Common myeloid progenitor, CD34-positive (primary cell): ENCODE measurements at places on chromosomes 11 and 22.

- H3K36me3 ChIP-seq = no peaks in the 10 kb centered on the region
- H3K4me1 ChIP-seq = peaks cover 53% of the 10 kb centered on the region
- no peaks in the 10 kb centered on the region for H3K27me3 ChIP-seq
- no peak overlapping the region for H3K4me3 ChIP-seq
- H3K27ac ChIP-seq = no peak overlapping the region
- peak; percentile 66 for DNase-seq
Observed at GRCh38 chr11:122746050-122746478, 90.5 kb downstream of the UBASH3B start.

DNA sequence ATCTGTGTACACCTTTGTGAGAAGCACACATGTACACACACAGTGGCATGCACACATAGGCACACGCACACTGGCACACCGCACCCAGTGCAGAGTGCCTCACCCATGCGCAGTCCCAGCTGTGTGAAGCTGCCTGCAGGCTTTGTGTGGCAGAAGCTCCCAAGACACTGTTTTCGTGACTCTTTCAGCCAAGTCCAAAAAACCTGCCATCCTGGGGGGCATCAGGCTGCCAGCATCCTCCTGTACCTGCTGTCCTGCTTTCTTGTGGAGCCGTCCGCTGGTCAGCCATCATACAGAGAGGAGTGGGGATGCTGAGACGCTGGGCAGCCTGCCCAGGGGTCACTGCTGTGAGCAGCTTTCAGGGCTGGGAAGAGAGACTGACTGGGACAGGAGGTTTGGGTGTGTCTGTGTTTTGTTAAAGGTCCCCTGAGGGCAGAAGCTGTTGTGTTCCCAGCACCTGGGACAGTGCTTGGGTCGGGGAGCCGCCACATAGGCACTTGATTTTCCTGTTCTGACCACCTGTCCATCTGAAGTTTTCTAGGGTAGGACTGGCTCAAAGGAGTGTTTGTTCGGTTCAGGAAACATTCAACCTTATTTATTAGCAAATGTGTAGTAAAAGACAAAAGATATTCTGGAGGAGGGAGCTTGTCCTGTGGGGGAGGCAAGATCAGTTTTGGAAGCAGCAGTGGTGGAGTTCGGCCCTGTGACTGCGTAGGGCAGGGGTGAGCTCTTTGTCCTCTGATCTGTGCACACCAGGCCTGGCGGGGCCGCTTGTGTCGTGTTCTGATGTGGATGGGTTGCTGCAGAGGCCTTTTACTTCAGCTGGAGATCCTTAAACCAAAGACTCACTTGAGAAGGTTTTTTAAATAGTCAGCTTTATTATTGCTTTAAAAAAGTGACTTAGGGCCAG lies 29.7 kb downstream of the AP2A2 start:
- no peaks in the 10 kb centered on the region for H3K27me3 ChIP-seq
- no peak overlapping the region for H3K27ac ChIP-seq
- H3K4me3 ChIP-seq = no peak overlapping the region

GRCh38 chr22:47034905-47035419 lies 272.5 kb downstream of the TBC1D22A start:
- H3K4me3 ChIP-seq = no peak overlapping the region
- H3K27ac ChIP-seq = no peak overlapping the region
- no peak for DNase-seq
- no peaks in the 10 kb centered on the region for H3K4me1 ChIP-seq
- no peaks in the 10 kb centered on the region for H3K27me3 ChIP-seq

DNA sequence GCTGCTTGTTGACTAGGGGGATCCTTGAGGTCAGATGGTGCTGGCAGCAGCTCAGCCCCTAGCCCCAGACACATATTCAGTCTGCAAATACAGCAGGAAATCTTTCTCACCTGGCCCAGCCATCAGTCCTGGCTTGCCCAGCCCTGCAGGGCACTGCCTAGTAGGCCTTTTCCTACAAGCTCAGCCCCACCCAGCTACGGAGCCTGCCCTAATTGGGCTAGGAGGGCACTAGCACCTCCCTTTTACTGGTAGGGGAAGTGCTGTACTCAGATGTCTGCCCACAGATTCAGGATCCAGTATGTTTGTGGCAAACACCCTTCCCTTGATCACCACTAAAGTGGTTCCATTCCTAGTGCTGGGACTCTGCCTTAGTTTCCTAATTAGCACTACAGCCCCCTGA lies 257.1 kb upstream of the CADM1 start:
- no peak overlapping the region for H3K4me3 ChIP-seq
- no peaks in the 10 kb centered on the region for H3K27me3 ChIP-seq

DNA sequence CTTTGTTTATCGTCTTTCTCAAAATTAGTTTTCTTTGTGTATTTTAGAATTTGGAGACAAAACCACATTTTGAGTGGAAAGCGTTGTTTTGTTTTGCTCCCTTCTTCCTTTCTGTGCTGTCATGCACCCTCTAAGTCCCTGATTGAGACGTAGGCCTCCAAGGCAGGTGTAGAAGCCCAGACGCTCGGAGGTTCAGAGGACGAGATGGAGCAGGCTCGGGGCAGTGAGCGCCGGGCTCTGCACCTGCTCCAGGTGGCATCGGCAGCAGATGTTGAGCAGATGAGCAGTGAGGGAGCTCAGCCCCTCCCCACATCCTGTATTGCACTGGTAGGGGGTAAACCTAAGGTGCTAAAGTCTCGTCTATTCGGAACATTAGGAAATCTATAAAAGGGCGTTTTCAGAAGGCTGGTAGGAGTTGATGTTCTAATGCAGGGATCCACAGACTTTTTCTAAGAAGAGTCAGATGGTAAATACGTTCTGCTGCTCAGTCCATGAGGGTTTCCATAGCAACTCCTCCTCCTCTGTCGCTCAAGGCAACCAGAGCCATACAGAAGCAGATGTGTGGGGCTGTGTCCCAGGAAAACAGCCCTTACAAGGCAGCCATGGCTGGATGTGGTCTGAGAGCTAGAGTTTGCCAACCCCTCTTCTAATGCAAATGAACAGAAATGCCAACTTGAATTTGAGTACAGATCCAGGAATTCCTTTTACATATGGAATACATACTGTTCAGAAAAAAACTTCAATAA lies 724.2 kb downstream of the BRD1 start:
- H3K36me3 ChIP-seq = no peaks in the 10 kb centered on the region
- H3K4me1 ChIP-seq = no peaks in the 10 kb centered on the region
- peaks cover 6% of the 10 kb centered on the region for H3K27me3 ChIP-seq
- no peak overlapping the region for H3K4me3 ChIP-seq

DNA sequence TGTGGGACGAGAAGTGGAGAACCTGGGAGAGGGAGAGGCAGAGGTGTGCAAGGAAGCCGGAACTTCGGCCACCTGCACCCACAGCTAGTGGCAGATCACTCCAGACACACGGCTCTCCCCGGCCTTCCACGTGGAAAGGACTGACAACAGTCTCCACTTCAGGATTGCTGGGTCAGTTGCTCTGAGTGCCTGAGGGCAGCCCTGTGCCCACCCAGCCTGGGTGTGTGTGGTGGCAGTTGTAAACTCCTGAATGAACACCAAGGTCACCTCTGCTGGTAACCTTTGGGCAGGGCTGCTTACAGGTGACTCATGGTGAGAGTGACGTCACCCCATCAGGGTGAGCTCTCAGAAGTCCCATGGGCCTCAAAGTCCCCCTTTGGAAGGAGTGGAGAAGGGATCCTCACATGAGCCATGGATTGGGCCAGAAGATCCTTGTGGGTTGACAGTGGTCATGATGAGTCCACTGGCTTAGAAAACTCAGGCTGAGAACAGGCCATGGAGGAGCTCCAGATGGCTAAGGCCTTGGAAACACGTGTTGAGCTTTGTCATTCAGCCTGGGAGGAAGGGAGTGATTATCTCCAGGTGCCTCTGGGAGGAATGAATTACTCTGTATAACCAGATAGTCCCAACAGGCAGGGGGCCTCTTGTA lies 71.3 kb downstream of the BCR start:
- H3K36me3 ChIP-seq = peaks cover 54% of the 10 kb centered on the region
- peaks cover 3% of the 10 kb centered on the region for H3K4me1 ChIP-seq
- no peak overlapping the region for H3K4me3 ChIP-seq
- H3K27ac ChIP-seq = peak overlapping the region; percentile 63
- no peak for DNase-seq

- no peaks in the 10 kb centered on the region for H3K27me3 ChIP-seq
- H3K36me3 ChIP-seq = peaks cover 25% of the 10 kb centered on the region
- peaks cover 19% of the 10 kb centered on the region for H3K4me1 ChIP-seq
- H3K27ac ChIP-seq = peak overlapping the region; percentile 37
- peak; percentile 65 for DNase-seq
Observed at GRCh38 chr22:31287818-31288495, 4.3 kb downstream of the PIK3IP1 start.

DNA sequence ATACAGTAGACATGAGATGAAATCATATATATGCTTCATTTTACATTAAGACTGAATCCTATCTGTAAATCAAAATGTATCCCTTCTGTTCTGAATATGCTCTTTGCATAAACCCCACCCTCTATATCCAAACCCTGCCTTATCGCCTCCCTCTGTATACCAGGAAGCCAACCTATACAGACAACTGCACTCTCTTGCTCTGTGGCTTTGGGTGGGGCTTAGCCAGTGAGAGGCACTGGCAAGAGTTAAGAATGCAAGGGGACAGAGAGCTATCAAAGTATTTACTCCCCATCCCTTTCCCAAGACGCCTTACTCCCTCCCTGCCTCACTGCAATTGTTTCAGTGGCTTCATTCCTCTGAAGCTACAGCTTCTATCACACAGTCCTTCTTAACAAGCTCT lies 309.8 kb downstream of the TTC28 start:
- no peaks in the 10 kb centered on the region for H3K27me3 ChIP-seq
- DNase-seq = peak; percentile 11
- H3K4me3 ChIP-seq = no peak overlapping the region
- no peaks in the 10 kb centered on the region for H3K36me3 ChIP-seq
- peaks cover 14% of the 10 kb centered on the region for H3K4me1 ChIP-seq

- no peaks in the 10 kb centered on the region for H3K36me3 ChIP-seq
- no peak overlapping the region for H3K4me3 ChIP-seq
- no peak for DNase-seq
- H3K27me3 ChIP-seq = no peaks in the 10 kb centered on the region
Observed at GRCh38 chr11:33211580-33211979, 45.6 kb upstream of the HIPK3 start.

- no peak for DNase-seq
- H3K4me1 ChIP-seq = no peaks in the 10 kb centered on the region
- H3K36me3 ChIP-seq = no peaks in the 10 kb centered on the region
- no peak overlapping the region for H3K4me3 ChIP-seq
- H3K27ac ChIP-seq = no peak overlapping the region
Observed at GRCh38 chr11:20126724-20127123, 33.6 kb downstream of the DBX1 start.

GRCh38 chr11:46299451-46299961 lies 22.0 kb downstream of the CREB3L1 start:
- peaks cover 21% of the 10 kb centered on the region for H3K27me3 ChIP-seq
- no peak overlapping the region for H3K4me3 ChIP-seq
- H3K36me3 ChIP-seq = no peaks in the 10 kb centered on the region
- H3K4me1 ChIP-seq = peaks cover 20% of the 10 kb centered on the region

DNA sequence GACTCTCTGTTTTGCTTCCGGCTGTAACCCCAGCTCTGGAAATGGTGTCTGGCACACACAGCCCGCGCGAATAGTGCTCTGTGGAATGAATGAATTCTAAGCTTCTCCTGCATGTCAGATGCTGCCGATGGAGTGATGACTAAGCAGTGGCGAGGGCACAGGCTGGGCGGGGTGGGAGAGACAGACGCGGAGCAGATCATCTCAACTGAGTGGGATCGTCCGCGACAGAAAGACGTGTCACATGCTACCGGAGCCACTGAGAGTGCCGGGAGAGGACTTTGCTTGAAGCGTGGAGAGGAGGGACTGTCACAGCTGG lies 334.5 kb downstream of the CTTN start:
- no peak overlapping the region for H3K27ac ChIP-seq
- H3K4me1 ChIP-seq = no peaks in the 10 kb centered on the region
- H3K4me3 ChIP-seq = no peak overlapping the region
- H3K27me3 ChIP-seq = no peaks in the 10 kb centered on the region

DNA sequence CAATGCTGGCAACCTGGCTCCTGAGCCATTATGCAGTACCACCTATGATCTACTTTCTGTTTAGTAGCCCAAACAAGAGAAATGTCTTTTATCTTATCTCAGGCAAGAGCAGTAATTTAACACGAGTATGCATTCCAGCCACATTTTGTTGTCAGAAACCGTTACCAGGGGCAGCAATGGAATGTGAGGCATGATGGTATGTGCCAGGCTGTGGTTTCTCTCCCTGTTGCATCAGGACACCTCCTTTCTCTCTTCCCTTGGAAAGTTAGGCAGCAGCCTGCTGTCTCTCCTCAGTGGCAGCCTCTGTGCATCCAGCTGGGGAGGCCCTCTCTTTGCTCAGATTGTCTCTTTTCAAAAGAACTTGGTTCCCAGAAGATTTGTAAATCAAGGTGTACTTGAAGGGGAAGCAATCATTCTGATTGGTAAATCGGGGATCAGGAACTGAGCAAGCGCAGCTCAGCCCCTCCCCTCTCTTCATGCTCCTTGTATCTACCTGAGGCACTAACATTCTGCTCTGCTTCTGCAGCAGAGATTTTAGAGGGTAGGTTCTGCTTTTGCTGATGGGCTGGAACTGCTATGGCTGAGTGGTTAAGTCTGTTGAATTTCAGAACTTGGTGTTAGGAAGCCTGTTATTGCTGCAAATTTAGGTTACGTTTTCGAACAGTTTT lies 229.2 kb downstream of the ADAMTS15 start:
- no peak for DNase-seq
- no peaks in the 10 kb centered on the region for H3K4me1 ChIP-seq
- H3K4me3 ChIP-seq = no peak overlapping the region
- no peak overlapping the region for H3K27ac ChIP-seq

GRCh38 chr11:125063429-125064043 lies 431 bp downstream of the SLC37A2 start:
- peak overlapping the region; percentile 53 for H3K4me3 ChIP-seq
- H3K4me1 ChIP-seq = peaks cover 16% of the 10 kb centered on the region
- H3K36me3 ChIP-seq = no peaks in the 10 kb centered on the region
- no peak overlapping the region for H3K27ac ChIP-seq
- peaks cover 25% of the 10 kb centered on the region for H3K27me3 ChIP-seq

- no peak for DNase-seq
- H3K36me3 ChIP-seq = no peaks in the 10 kb centered on the region
- no peak overlapping the region for H3K27ac ChIP-seq
Observed at GRCh38 chr11:123564221-123564620, 90.2 kb downstream of the SCN3B start.

DNA sequence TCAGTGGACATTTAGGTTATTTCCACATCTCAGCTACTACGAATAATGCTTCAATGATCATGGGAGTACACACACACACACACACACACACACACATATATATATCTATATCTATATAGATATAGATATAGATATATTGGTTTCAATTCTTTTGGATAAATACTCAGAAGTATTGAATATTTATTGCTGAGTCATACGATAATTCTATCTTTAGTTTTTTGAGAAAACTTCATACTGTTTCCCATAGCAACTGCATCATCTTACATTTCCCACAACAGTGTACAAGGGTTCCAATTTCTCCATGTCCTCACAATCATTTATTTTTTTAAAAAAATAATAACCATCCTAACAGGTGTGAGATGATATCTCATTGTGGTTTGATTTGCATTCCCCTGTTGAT lies 7.1 kb downstream of the OR9Q2 start:
- no peak for DNase-seq
- no peak overlapping the region for H3K4me3 ChIP-seq
- H3K27ac ChIP-seq = no peak overlapping the region
- H3K4me1 ChIP-seq = no peaks in the 10 kb centered on the region
- no peaks in the 10 kb centered on the region for H3K36me3 ChIP-seq

- H3K27ac ChIP-seq = peak overlapping the region; percentile 91
- no peaks in the 10 kb centered on the region for H3K36me3 ChIP-seq
- peak overlapping the region; percentile 82 for H3K4me3 ChIP-seq
- peak; percentile 49 for DNase-seq
Observed at GRCh38 chr22:23913306-23913660, 19.1 kb downstream of the MIF start.
